ENCODE measurements at places on chromosomes 5 and 9.

GRCh38 chr5:93578813-93579691 lies 2.0 kb downstream of the NR2F1-AS1 start:
- no peak for DNase-seq

- DNase-seq: no peak
These were observed 2.8 kb downstream of the MCCC2 start for GRCh38 chr5:71589903-71590302.

GRCh38 chr9:16180546-16180945 lies 627.7 kb downstream of the CCDC171 start:
- DNase-seq: no peak

- DNase-seq: peak; percentile 83
These were observed 1.9 kb downstream of the SPARC start for GRCh38 chr5:151684690-151685361.

DNA sequence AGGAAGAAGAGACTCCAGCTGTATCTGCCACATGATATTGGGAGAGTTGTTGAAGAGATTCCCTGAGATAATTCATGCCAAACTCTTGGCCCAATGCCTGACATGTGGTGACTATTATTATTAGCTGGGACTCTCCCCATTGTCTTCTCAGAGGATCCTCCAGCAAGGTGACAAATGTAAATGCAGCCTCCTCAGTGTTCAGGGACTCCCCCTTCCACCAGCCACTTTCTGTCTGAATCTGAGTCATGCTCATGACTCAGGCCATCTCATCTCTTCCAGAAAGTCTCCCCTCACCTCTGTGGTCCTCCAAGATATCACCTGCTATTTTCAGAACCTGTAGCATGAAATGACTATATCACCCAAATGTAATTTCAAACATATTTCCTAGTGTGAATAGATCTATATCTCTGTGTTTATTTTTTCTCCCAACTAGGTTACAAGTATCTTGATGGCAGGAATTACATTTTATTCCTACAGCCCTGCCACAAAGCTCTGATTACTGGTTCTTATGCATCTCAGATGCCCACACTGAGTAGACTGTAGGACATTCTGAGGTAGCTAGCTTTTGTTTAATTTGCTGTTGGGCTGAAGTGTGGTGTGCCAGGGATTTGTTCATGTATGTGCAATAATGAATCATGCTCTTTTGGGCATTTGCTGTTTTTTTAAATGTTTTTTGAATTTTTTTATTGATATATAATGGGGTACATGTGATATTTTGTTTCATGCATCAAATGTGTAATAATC lies 126.6 kb upstream of the IL12B start:
- peak; percentile 49 for DNase-seq
